Stimulated activated CD4-positive, alpha-beta T cell treated with anti-CD3 and anti-CD28 coated beads, TNF-alpha, amount 100 ng/mL, for 24 hours (primary cell): ENCODE measurements at places on chromosomes 6 and 20.

- no peak for DNase-seq
Measured at GRCh38 chr6:141618180-141618581, 514.5 kb upstream of the GJE1 start.

DNA sequence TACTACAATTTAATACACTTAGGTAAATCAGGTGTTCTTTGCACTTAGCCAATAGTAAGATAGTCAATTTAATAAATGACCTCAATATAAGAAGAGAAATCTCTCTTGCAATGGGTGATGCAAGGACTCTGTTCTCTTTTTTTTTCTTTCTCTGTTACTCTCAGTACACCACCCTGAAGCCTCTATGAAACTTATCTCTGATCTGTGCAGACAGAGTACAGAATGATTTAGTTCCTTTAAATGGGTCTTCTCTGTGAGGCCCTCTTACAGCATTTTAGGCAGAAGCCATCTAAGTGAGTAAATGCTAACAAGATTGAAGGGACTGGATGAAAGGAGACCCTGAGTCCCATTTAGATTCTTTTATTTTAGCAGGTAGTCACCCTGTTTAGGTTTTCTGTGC, 312.8 kb downstream of the RFPL4B start:
- DNase-seq: no peak

GRCh38 chr6:26329763-26330511, 35.1 kb upstream of the BTN3A2 start:
- no peak for DNase-seq

DNA sequence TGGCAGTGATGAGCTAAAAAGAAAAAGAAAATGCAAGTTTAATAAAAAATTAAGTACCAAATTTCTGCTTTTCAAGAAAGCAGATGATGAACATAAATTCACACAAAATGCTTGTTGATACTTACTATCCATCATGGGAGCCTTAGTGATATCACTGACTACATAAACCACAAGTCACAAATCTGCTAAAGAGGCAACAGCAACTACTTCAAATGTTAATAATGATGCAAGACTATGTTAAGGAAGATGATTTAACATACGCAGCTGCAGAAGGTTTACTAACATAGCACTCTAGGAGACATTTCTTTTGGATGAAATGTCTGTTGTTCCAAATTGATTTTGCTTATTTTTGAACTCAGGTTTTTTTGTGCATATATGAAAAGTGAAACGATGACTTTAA, 18.6 kb downstream of the FYN start:
- DNase-seq: no peak

DNA sequence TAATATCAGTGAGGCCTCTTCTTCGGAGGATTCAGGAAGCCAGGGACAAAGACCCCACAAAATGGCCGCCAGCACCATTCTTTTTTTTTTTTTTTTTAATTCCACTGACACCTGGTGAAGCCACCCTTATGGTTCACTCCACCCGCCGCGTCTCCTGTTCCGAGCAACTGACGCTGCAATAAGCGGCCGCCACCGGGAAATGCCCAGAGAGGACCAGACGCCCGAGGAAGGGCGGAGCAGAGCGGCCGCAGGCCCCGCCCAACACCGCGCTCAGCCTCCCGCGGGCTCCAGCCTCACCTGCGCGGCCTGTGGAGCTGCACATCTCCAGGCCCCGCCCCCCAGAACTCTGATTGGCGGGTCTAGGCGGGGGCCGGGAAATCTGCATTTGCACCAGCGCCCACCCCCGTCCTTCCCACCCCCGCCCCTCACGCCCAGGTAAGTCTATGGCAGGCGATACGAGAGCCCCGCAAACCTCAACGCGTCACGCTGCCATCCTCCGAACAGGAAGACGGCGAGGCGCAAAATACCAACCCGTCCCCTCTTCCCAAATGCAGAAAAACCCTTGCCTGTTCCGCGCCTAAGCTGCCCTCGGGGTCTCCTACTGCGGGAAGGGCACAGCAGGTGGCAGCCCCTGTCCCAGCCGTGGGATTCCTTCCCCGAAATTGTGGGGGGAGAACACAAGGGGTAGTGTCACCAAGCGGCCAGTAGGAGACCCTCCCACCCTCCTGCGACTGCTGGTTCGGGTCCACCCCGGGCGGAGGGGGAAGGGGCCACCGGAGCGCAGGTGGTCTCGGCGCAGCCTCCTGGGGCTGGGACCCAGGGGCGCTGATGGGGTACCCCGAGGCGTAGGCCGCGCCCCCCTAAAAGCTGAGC, 960 bp downstream of the ATP9A start:
- DNase-seq: no peak

DNA sequence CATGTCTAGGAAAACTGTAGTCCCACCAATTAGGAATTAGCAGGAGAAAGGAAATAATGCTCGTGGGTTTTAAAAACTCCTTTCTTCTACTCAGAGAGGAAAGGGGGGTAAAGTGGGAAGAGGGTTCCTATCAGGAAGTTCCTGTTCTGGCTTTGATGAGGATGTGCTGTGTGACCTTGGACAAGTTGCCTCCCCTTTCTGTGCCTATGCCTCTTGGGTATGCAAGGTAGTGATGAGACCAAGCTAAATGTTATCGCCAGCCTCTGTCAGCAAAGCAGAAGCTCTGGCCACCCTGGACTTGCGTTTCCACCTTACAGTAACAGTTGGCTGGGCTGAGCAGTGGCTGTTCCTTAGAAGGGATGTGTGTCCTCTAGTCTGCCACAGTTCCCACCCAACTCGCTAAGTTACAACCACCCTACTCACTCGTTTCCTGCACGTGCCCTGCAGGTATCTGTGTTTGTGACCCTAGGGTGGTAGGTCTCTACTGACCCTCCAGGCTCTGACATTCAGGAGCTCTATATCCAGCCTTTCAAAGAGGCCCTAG, 110.0 kb downstream of the PREX1 start:
- DNase-seq: no peak

- DNase-seq: no peak
Measured at GRCh38 chr6:21420146-21420878, 173.2 kb upstream of the SOX4 start.

DNA sequence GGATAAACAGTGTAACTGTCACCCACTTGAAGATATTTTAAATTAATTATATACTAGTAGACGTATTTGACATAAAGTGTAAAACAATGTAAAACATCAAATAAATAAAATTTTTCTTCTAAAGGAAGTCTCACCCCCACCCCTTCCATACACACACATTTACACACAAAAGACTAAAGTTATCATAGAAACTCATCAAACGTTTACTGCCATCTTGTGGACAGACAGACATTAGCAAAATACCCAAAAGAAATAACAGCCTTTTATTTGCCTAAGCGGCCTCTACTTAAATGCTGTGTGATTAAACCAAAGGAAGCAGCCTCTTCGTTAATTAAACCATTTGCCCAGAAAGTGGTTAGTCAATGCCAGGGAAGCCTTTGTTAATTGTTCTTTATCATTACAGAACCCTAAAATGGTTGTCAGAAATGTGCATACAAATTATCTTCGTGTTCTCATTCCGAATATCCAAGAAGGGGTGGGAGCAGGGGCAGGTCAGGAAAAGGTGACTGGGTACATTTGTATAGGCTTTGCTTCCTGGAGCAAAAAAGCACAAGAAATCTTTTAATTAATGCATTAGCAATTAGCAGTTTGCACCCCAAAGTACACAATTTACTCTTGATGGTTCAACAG, 176.2 kb upstream of the SASH1 start:
- no peak for DNase-seq

DNA sequence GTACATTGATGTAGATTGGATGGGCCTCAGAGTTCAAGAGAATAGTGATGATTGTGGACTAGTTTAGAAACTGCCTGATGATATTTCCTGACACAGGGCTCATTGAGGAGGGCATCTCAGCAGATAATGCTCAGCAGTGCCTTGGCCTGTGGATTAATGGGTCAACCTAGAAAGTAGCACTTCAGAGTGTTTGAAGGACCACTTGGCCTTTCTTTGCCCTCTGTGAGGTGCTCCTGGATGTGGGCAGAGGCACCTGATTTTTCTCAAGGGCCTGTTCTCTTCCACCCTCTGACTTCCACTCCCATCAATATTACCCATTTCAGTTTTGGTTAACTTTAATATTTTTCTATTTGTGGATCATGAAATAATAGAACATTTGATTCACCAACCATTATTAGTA, 270.6 kb upstream of the BMP2 start:
- DNase-seq: no peak

DNA sequence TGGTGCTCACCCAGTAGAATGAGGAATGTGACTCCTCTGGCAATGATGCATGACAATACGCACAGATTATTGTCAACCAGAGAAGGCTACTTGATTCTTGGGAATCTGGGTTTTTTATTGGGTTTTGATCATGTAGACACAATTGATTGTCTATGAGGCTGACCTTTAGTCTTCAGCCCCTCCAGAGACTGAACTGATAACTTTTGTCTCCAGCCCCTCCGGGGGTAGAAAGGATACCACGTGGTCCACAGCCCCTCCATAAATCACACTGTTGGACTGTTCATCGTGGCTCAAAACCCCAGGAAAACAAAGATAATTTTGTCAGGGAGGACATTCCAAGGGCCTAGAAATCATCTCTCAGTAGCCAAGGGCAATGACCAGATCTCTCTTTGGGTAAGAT, 57.5 kb upstream of the ADGRF5 start:
- no peak for DNase-seq

DNA sequence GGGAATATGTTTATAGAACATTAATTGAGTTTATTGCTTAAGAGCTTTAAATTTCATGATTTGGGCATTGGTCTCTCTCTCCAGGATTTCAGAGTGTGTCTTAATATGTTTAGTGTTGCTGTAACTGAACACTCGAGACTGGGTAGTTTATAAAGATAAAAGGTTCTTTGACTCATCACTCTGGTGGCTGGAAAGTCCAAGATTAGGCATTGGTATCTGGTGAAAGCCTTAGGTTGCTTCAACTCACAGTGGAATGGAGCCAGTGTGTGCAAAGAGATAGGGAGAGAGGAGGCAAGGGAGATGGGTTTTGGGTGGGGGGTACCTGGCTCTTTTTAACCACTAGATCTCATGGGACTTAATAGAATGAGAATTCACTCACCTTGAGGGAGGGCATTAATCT, 35.6 kb upstream of the DTNBP1 start:
- DNase-seq: no peak

- DNase-seq: no peak
Measured at GRCh38 chr6:134537146-134537555, 219.2 kb upstream of the SGK1 start.

- no peak for DNase-seq
Measured at GRCh38 chr6:165229216-165229615, 80.2 kb downstream of the C6orf118 start.

DNA sequence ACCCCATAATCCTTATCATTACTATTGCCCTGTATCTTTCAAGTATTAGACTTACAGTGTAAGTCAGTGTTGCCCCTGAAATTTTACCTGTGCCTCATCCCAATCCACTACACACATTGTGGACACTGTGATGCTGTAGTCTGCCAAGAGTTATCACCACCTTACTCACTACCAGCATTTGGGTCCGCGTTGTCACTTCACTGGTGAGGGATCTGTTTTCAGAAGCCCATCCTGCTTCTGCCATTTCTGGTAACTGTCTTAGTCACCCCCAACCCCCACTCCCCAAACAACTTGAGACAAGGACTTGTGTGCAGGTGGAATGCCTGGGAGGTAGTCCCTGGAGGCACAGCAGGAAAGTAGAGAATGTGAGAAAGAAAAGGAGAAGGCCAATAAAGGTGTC, 6.0 kb upstream of the RAB44 start:
- DNase-seq: no peak

DNA sequence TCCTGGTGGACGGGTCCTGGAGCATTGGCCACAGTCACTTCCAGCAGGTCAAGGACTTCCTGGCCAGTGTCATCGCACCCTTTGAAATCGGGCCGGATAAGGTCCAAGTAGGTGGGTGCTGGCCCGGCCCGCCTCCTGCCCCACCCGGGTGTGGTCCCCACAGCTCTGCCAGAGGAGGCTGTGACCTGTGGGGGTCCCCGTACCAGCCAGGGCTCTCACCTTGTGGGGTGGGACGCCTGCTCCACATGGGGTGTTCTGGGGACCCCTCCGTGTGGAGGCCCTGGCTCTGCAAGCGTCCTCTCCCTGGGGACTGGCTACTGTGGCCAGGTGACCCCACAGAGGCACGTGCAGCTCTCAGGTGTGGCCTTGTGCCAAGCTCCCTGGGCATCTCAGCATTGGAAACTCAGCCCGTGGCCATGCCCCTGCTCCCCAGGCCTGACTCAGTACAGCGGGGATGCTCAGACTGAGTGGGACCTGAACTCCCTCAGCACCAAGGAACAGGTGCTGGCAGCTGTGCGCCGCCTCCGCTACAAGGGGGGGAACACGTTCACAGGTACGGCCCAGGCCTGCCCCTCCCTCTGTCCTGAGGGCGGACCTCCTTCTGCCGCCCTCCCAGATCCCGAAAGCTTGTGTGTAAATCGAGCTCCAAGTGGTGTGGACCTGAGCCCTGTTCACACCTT, 14.7 kb downstream of the COL20A1 start:
- no peak for DNase-seq

DNA sequence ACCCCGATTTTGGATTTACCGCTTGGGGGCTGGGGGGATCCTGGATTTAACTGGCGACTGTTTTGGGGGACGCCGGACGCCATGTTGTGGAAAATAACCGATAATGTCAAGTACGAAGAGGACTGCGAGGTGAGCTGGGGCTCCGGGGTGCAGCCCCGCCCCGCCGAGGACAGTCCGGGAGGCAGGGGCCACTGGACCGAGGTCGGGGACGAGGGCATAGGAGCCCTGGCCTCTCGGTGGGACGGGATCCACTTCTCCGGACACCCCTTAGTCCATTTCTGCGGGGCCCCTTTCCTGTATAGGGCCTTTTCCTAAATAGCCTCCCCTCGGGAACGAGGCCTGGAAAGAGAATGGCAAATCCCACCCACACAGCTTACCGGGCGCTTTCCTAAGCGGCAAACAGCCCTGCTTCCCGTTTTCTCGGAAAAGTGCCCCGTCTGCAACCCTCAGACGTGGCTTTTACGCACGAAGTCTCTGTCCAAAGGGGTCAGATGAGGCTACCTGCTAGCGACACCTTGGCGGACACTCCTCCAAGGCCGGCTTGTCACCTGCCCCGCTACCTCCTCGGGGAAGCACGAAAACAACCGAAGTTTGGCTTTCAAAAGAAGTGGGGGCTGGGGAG, 469 bp downstream of the TFAP2C start:
- DNase-seq: no peak

GRCh38 chr20:59938696-59939051, 1.4 kb downstream of the PPP1R3D start:
- DNase-seq: no peak

DNA sequence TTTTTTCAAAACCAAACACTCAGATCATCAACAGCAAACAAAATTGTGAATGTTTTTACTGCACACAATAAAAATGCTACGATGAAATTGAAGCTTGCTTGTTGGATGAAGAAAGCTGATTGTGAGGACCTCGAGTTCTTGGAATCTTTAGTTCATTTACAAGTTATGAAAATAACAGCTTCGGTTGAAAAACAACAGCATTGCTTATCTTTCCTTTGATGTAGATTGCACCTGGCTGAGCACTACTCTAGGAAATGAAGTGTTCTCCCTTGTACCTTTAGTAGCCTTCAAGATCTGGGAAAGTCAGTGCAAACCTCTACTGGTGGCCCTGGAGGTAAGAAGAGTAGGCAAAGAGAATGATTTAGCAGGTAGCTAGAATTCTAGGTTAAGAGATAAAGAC, 2.2 kb upstream of the HMGN3 start:
- no peak for DNase-seq
